Activated effector memory CD4-positive, alpha-beta T cell treated with anti-CD3 and anti-CD28 coated beads, Interleukin-2, amount 50 U/mL, for 16 hours (primary cell): ENCODE measurements at places on chromosomes 13 and 19.

- DNase-seq = no peak
These were observed 2.7 kb downstream of the ZSCAN18 start for GRCh38 chr19:58095328-58095727.

GRCh38 chr13:65606622-65607021 lies 1623.5 kb downstream of the PCDH9 start:
- no peak for DNase-seq

DNA sequence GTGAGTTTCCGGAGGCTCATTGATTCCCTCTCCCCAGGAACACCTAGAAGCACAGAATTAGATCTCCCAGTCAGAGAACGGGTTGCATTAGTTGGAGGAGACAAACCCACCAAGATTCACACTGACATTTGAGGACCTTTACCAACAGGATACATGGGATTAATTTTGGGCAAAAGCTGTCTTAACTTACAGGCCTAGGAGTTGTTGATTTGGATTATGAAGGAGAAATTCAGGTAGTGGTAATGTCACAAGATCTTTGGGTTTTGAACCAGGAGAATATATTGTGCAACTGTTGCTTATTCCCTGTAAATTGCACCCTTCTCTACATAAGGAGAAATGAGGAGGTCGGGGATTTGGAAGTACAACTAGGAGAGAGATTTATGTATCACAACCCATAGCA lies 38.0 kb downstream of the POSTN start:
- DNase-seq = no peak

- DNase-seq = peak; percentile 69
These were observed 232.5 kb downstream of the SLC7A1 start for GRCh38 chr13:29362849-29363604.

DNA sequence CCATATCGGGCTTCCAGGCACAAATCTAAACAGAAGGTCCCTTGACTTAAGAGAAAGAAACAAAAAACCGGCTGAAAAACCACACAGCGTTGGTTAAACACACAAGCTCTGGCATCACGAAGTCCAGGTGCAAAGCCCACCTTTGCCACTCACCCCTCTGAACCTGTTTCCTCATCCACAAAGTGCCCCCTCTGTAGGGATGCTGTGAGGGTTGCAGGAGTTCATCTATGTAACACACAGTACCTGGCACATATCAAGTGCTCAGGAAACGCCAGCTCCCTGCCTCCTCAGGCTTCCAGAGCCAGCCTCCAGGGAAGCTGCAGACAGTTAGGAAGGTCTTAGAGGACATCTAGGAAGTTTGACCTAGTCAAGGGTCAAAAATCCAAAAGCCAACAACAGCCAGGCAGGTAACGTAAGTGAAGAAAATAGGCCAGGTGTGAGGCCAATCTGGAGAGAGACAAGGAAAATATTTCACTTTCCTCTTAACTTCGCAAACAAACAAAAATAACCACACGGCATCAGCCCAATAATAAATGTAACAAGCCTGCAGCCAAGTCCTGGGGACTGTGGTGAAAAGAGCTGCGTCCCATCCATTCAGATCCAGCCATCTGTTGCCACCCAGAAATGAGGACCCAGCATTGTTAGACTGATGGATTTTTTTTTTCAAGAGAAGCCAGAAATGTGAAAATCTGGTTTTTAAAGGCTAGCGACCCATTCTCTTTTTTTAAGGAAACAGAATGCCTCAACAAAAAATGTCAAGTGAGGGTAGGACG lies 10.0 kb downstream of the KDELR1 start:
- no peak for DNase-seq

DNA sequence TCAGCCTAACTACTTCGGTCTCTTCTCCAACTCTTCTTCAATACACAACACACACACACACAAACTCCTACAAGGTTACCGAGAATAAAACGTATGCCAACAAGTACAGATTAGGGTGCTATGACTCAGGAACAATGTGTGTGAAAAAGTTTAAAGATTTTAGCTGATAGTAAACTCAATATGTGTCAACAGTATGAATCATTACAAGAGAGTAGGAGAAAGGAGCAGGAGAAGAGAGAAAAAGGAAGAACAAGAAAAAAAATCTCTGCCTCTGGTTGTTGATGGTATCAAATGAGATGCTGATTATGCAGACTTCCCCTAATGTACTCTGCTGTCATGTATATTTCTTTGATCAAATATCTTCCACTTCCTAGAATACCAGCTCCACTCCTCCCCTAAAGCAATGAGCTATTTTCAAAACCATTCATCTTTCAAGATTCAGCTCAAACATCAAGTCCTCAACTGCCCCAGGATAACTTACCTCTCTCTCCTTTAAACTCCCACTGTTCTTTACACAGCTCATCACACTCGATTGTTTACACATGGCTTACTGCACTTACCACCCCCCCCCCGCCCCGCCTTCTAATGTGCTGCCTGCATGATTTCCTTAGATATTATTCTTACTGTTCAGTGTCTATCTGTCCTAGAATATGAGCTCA lies 95.6 kb downstream of the FAM216B start:
- DNase-seq = no peak

GRCh38 chr19:17951990-17952976 lies 14.6 kb upstream of the KCNN1 start:
- peak; percentile 62 for DNase-seq

DNA sequence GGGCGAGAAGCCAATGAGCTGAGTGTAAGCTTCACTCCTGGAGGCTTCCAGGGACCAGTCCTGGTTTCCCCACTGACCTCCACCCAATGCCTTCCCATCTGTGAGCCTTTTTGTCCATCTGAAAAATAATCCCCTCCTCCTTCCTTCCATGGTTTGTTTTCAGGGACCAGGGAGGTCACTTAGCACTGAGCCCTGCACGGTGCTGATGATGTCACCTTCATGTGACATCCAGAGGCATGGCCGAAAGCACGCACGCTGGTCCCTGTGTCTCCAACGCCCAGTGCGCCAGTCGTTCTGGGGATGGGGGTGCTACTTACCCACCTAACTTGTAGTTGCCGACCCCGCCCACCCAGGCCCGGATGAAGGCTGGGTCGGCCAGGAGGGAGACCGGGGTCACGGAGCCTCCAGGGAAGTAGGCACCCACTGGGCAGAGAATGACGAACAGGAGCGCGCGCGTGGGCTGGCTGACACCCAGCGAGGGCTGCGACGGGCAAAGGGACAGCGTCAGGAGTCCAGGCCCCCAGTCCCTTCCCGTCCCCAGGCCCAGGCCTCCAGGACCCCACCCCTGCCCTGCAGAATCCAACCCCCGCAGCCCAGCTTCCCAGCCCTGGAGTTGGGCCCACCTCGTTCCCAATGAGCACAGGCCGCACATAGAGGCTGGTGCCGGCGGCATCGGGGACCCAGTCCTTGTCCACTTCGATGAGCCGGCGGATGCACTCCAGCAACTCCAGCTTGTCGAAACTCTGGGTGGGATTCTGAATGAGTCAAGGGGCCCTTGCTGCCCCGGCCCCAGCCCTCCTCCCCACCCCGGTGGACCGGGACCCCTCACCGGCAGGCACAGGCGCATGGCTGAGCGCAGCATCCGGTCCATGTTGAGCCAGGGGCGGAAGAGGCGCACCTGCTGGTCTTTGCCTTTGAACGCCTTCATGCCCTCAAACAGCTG lies 11.2 kb downstream of the BCAT2 start:
- no peak for DNase-seq

DNA sequence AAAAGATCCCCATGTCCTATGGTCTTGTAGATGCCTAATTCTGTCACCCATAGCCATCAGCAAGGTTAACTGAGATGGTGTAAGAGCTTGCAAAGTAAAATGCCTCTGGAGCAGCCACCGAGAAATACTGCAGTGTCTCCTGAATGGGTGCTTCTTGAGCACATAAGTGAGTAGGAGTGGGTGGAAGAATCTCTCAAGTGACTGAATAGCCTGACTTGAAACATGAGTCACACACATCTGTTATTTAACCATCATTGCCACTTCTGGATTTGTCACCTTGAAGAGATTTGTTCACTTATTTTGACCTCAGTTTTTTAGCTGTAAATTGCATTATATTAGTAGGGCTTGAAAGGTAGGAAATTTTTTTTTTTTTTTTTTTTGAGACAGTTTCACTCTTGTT lies 2.3 kb downstream of the ZNF714 start:
- no peak for DNase-seq

- DNase-seq = no peak
These were observed 473.1 kb downstream of the KLF12 start for GRCh38 chr13:73661066-73661465.

DNA sequence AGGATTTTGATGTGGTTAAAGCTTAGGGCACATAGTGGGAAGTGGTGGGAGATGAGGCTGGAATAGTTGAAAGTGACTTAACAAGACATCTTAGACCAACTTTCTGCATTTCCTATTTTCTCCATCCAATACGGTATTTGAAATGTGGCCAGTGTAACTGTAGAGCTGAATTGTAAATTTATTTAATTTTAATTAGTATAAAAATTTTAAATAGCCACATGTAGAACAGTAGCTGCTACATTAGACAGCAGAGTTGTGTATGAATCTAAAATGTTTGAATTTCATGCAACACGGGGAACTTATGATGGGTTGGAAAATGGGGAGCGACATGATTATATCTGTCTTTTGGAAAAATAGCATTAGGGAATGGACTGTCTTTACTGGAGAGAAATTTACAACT lies 7.1 kb upstream of the SCEL start:
- no peak for DNase-seq

GRCh38 chr19:11821474-11822109 lies 7.5 kb downstream of the ZNF440 start:
- DNase-seq = no peak

DNA sequence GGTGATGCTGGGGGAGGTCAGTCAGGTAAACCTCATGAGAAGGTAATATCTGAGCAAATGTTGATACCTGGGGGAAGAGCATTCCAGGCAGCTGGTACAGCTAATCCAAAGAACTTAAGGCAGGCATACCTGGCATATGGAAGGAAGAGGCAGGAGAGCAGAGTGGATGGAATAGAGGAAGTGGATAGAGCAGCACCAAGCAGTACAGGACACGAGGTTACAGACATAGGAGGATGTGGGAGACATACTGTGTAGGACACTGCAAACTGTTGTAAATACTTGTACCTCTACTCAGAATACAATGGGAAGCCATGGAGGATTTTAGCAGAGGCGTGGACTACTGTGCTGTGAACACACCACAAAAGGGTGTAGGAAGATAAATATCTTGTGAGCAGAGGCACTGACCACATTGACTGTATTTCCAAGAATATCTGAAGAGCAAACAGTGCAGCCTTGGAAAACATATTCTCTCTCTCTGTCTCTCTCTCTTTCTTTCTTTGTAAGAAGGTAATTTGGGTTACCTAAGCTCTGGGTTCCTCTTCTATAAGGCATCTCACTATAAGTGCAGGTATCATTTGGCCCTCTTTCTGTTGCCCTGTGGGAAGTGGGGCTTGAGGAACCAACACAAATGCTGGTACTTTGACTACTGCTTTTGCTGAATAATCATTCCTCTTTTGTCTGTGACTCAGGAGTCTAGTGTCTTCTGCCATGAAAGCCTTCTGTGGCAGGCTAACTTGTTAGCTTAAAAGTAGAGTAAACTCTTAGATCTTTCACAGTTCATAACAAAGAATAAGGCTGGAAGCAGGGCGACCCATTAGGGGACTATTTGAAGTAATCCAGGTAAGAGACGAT lies 238.0 kb downstream of the VWA8 start:
- DNase-seq = no peak

- no peak for DNase-seq
These were observed 529.8 kb upstream of the NBEA start for GRCh38 chr13:34412295-34412694.

DNA sequence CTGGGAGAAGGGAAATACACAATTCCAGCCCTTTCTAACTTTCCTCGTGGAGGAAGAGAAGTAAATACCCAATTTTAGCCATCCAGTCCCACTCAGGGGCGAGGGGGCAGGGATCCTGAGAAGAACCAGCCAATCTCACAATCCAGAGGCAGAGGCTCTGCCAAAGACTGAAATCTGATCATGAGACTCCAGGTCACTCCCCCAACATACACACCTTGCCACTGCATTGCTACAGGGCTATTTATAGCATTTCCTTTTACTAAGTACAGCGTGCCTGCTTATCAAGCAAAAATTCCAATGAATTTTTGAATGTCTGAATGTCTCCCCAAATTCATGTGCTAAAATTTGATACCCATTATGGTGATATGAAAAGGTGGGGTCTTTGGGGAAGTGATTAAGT lies 1687.5 kb downstream of the EFNB2 start:
- DNase-seq = no peak

GRCh38 chr19:47378246-47378645 lies 29.1 kb downstream of the DHX34 start:
- DNase-seq = no peak

DNA sequence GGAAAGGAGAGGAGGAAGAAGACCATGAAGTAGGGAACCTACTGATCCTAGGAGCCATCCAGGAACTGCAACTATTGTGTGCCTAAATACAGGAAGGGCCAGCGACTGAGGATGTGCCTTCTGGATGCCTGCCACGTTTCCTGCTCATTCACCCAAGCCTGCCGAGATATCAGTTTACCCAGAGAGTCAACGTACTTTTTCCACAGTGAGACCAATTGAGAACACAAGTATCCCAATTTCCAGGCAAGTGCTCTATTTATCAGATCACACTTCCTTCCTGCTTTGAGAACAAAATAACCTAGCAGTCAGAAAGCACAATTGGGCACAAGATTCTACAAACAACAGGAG lies 122.4 kb downstream of the AKAP11 start:
- DNase-seq = no peak

- no peak for DNase-seq
These were observed 4.8 kb upstream of the SERP2 start for GRCh38 chr13:44368599-44369368.

- DNase-seq = no peak
These were observed 549.6 kb upstream of the SLC10A2 start for GRCh38 chr13:103615771-103616170.

DNA sequence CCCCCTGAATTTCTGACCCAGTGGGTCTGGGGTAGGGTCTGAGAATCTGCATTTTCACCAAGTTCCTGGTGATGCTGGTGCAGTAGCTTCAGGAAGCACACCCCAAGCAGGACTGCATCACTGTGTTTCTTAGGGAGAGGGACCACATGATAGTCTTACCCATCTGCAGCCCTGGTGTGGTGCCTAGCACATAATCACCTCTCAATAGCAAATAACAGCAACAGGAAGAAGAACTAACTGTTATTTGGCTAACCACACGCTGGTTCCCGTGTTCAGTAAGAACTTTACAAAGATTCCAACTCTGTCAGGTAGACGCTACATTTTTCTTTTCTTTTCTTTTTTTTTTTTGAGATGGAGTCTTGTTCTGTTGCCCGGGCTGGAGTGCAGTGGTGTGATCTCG lies 41.9 kb upstream of the SPATA13 start:
- no peak for DNase-seq
